ENCODE measurements at places on chromosomes 11 and 22.

GRCh38 chr22:49519117-49519737 lies 308.4 kb downstream of the BRD1 start:
- no peak for ATAC-seq

DNA sequence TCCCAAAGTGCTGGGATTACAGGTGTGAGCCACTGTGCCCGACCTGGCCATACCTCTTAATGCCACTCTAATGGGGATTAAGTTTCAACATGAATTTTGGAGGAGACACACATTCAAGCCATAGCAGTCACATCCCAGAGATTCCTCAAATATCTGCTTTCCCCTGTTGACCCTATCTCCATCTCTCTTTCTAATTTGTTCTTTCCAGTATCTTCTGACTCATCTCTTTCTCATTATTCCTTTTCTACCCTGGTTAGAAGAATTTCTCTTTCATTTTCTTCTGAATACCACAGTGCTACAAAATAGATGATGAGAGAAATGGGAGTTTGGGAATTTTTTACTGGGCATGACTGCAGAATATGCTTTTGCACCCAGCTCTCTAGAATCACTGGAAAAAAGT lies 5.1 kb downstream of the OR10V1 start:
- ATAC-seq: no peak

GRCh38 chr11:132994966-132995365 lies 537.3 kb downstream of the OPCML start:
- ATAC-seq: no peak

GRCh38 chr11:93740730-93741093 lies 583 bp downstream of the TAF1D start:
- ATAC-seq: peak; percentile 41

GRCh38 chr11:116221351-116221750 lies 551.4 kb downstream of the BUD13 start:
- ATAC-seq: no peak

GRCh38 chr11:57217053-57217452 lies 20.0 kb downstream of the APLNR start:
- no peak for ATAC-seq

GRCh38 chr22:47736186-47737034 lies 974.0 kb downstream of the TBC1D22A start:
- ATAC-seq: peak; percentile 93

- ATAC-seq: peak; percentile 62
Measured at GRCh38 chr11:279966-280705, 1.9 kb downstream of the NLRP6 start.

GRCh38 chr11:131760091-131761061 lies 390.0 kb downstream of the NTM start:
- peak; percentile 58 for ATAC-seq

DNA sequence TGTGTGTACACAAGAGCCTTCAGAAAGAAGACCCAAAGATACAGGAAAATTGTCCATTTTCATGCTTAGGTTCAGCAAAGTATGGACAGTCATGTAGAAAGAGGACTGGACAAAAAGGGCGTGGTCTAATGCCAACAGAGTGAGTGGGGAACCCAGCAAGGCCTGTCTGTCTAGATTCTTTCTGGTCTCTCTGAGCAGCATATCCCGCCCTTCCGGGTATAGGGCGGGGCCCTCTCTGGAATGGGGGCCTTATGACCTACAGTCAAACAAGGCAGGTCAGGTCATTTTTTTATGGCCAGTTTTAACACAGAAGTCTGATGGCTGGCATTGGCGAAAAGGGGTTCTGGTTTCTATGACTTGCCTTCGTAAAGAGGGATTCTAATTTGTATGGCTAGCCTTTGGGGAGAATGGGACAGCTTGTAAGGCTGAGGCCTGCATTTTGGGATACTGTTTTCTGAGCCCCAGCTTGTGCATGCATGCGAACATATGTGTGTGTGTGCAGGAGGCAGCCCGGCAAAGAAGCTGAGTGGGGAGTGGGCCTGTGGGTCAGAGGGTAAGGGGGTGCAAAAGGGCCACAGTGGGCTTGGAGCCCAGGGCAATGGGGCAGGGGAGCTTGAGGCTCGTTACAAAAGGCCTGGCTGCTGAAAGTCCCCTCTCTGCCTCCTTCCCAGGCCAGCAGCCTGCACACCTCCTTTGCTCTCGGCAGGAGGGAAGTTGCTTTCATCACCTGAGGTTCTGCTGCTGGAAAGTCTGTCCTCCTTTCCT lies 130.5 kb upstream of the B3GAT1 start:
- ATAC-seq: no peak

- ATAC-seq: no peak
Measured at GRCh38 chr11:33552756-33553155, 147.9 kb downstream of the C11orf91 start.

DNA sequence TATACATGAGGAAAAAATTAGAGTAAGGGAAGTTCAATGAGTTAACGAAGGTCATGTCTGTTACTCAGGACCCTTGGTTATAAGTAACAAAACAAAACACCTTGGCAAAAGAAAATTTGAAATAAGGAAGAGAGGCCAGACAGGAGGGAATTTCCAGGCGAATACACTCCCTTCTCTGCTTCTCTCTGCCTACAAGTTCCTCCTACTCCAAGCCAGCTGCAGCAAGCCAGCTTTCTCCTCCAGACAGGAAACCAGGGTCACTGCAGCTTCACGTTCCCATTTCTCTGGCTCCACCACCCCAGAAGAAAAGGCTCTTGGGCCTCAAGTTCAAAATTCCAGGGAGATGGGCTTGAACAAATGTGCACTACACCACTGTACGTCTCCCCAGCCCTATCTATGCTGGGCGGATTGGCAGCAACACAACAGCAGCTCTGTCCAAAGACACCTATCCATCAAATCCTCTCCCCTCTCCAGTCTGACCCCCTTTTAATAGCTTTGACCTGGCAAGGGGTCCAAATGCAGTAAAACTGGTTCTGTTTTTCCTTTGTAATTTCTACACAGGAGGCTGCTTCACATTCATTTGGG lies 27.7 kb downstream of the SMCO4 start:
- ATAC-seq: no peak

DNA sequence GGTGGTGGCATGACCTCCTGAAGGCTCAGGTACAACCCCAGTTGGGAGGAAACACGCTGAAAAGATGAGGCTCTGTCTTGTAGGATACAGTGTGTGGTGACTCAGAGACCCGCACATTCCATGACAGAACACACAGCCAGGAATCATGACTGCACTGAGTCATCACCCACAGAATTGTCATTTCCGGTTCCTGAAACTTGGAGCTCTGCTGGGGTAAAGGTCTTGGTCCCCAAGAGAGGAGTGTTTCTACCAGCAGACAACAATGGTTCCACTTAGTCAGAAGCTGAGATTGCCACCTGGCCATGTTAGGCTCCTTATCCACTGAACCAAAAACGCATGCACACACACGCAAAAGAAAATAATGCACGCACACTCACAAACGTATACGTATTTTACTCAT lies 31.5 kb upstream of the CYB5R3 start:
- ATAC-seq: no peak

GRCh38 chr22:19910180-19910744 lies 31.3 kb upstream of the COMT start:
- no peak for ATAC-seq
